ENCODE measurements at places on chromosomes 6 and 20. TPM values are rescaled to one million over a fixed set of nuclear protein-coding genes. Genes with fewer than 3 reads are reported as not detected.
A peak's percentile ranks its signal among the peaks of the same experiment; 100 is the strongest.

- DNase-seq: no peak
Observed at GRCh38 chr6:113363048-113363798, 493.9 kb upstream of the MARCKS start.

HSPA1L gene
- total RNA-seq: 3.6 TPM

GRCh38 chr6:40807484-40807883 is 220.3 kb upstream of the LRFN2 start:
- DNase-seq: no peak

ETV7 gene
- 0.96 TPM for total RNA-seq

DNA sequence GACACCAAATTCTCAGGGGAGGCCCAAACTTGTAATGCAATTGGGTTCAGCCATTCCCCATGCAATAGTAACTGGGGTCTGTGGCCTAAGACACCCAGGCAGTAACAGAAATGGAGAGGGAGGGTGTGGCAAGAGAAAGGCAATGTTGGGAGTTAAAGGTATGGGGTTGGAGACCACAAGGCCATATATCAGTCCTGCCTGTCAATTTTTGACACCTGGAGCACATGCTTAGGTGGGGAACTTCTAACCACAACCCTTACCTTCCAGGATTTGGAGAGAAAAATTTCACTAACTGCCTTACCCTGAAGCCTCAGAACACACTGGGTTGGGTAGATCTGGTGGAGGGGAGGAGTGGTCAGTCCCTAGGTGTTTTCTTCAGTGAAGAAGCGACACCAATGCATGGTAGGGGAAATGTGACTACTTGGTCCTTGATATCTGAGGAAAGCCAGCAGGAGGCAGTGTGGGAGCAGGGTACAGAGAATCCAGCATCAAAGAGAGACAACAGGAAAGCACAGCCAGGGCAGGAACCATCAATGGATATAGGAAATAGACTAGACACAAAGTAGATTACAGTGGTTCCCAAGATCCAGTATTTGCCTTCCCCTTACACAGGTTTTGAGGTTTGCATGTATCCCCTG is 6.8 kb upstream of the USP49 start:
- DNase-seq: peak; percentile 32
